ENCODE measurements at places on chromosomes 16 and 17. TPM values are rescaled to one million over a fixed set of nuclear protein-coding genes. Genes with fewer than 3 reads are reported as not detected.

The HSD17B1 gene
- 1.2 TPM for total RNA-seq

The CACNG5 gene
- not detected for total RNA-seq

The IRX6 gene
- total RNA-seq: not detected

The SGCA gene
- total RNA-seq: 1.9 TPM

The ACSF2 gene
- total RNA-seq: 12.4 TPM

The PTX4 gene
- total RNA-seq: not detected

The SARM1 gene
- total RNA-seq: 4.6 TPM

The KRTAP4-1 gene
- total RNA-seq: 0.22 TPM

The SLFN12 gene
- total RNA-seq: not detected

The DNAAF8 gene
- total RNA-seq: 0.75 TPM
